ENCODE measurements at places on chromosomes 1 and 21.
A peak's percentile ranks its signal among the peaks of the same experiment; 100 is the strongest.

- ATAC-seq: no peak
Observed at GRCh38 chr1:11722538-11722937, 13.4 kb upstream of the AGTRAP start.

DNA sequence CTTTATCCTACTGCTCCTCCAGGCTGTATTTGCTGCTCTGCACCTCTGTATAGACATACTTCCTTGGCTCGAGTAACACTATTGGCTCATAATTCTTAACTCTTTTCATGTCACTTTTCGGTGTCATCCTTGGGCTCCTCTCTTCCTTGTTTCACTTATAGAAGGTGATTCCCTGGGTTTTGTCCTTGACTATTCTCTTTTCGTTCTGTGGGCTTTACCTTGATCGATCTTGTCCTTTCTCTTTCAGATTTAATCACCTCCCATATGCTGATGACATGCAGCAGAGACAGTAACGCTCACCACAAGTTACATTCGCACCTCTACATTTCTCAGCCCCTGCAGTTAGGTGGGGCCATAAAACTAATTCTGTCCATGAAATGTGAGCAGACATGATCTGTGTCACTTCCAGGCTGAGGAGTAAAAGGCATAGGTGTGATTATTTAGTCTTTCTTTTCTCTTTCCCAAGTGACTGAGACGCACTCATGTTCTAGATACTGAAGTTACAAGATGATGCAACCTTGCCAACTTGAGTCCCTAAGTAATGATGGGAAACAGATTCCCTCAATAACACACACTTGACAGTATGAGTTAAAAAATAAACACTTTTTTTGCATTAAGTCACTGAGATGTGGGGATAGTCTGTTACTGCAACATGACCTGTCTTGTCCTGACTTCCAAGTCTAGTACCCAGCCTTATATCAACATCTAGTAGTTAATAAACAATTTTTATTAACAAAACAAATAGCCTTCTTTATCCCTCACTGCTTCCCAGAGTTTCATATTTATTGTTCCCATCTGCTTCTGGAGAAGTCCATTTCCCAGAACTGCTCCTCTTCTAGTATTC lies 49.9 kb upstream of the HAO2 start:
- peak; percentile 34 for ATAC-seq

DNA sequence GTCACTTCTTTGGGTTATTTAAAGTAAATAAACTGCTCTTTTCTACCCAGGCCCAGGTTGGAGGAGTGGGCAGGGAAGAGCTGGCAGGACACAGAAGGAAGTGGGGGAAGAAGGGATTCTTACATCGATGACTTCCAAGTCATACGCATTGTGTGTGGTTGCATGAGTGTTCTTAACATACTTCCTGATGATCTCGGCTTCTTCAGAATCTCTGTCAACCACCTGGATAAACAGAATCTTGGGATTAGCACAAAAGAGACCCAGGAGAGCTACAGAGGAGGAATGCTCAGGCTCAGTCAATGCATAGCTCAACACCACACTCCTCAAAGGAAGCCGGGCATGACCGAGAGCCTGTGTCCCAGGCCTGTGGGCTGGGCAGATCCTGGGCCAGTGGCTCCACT lies 42.1 kb downstream of the PARP1 start:
- ATAC-seq: no peak

DNA sequence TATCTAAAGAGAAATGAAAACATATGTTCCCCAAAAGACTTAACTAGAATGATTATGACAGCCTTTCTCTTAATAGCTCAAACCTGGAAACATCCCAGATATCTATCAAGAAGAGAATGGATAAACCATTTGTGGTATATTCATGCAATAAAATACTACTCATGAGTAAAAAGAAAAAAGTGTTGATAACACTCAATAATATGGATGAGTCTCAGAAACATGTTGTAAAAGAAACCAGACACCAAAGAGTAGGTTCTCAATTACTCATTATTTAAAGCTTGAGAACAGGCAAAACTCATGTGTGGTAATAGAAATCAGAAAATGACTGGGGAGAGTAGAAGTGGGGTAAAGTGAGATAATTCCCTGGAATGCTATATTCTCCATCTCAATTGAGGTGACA lies 154.1 kb downstream of the PHTF1 start:
- no peak for ATAC-seq

GRCh38 chr21:41726630-41726969 lies 40.3 kb downstream of the RIPK4 start:
- ATAC-seq: no peak

DNA sequence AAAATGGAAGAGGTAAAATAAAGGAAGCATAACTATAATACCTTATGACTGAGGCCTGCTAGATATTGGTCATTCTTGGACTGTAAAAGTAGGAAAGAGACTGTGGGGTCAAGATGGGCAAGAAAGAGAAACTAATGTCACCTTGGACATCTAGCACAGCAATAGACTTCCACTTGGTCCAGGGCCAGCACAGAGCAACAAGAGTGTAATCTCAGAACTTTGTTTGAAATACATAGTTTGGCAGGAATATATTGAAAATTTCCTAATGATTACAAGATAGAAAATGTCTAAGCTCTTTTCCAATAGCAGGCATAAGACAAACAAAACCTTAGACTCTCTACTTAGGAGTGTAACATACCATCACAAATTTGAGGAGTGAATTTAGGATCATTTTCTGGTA lies 4.6 kb downstream of the LRRC8C start:
- no peak for ATAC-seq

DNA sequence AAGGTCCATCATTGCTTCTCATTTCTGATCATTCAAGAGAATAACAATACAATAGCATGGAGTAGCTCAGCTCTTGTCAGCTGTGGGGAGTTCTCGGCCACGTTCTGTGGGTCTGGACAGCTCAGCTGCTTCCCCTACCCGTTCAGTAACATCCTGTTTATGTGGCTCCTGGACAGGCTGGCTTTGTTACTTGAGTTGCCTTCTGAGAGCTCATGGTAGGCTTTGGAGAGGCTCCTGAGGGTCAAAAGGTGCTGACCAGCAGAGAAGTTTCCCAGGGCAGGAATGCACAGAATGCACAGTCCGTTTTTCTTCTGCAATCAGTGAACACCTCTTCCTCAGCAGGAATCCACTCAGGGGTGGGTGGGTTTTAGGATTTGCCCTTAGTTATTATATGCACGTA lies 36.0 kb downstream of the KAZN start:
- no peak for ATAC-seq

- no peak for ATAC-seq
Observed at GRCh38 chr1:230130172-230130944, 63.3 kb downstream of the GALNT2 start.

- ATAC-seq: no peak
Observed at GRCh38 chr1:205783904-205784303, 8.6 kb upstream of the RAB29 start.

- peak; percentile 74 for ATAC-seq
Observed at GRCh38 chr1:25820247-25821111, 725 bp downstream of the MTFR1L start.

GRCh38 chr1:96723377-96723776 lies 1.8 kb downstream of the PTBP2 start:
- no peak for ATAC-seq

DNA sequence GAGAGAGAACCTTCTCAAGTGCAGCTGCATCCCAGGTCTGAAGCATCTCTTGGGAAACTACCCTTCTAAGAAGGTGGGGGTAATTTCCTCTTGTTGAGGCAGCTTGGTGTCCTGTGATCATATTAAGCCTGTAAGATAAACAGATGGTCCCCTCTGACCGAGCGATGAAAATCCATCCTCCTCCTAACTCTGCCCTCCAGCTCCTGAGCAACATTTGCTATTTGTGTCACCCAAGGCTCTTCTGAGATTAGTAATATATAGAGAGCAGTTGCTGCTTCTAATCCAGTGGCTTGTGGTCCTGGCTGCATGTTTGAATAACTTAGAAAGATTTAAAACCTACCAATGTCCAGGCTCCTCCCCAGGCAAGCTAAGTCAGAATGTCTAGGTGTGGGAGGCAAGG lies 123.7 kb downstream of the DISC1 start:
- ATAC-seq: no peak
